ENCODE measurements at places on chromosomes 7 and 10.

DNA sequence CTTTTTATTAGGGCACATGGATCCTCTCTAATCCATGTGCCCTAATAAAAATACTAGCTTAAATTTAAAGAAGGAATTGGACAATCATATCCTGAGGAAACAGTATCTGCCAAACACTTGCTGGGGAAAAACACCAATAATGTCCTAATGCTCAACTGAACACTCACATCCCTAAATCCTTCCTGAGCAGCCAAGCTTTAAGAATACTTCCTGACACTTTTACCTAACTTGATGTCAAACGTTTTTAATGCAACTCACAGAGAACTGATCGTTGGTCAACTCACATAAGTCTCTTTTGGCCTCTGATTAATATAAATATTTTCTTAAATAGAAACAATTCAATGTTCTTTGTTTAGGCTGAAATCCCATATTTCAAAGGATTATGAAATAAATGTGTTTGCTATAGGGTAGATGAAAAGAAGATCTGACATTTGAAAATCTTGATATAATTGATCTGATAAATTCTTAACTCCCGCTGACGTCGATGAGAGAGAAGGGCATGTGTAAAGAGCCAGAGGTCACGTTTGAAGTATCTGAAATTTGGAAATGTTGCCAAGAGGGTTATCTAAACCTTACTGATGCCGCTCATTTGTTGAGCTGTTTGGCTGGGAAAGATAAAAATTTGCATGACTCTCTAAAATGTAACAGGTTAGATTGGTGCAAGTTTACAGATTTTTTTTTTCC is 122.8 kb upstream of the RHOBTB1 start:
- no peak for DNase-seq

GRCh38 chr7:56483153-56483552 is 366.9 kb upstream of the NUPR2 start:
- no peak for DNase-seq

GRCh38 chr7:19404912-19405329 is 259.7 kb upstream of the FERD3L start:
- no peak for DNase-seq

GRCh38 chr7:71911051-71911450 is 501.1 kb downstream of the CALN1 start:
- no peak for DNase-seq

- no peak for DNase-seq
Observed at GRCh38 chr10:131214521-131215244, 96.8 kb downstream of the TCERG1L start.

GRCh38 chr10:13536674-13537366 is 8.0 kb upstream of the BEND7 start:
- DNase-seq = no peak

DNA sequence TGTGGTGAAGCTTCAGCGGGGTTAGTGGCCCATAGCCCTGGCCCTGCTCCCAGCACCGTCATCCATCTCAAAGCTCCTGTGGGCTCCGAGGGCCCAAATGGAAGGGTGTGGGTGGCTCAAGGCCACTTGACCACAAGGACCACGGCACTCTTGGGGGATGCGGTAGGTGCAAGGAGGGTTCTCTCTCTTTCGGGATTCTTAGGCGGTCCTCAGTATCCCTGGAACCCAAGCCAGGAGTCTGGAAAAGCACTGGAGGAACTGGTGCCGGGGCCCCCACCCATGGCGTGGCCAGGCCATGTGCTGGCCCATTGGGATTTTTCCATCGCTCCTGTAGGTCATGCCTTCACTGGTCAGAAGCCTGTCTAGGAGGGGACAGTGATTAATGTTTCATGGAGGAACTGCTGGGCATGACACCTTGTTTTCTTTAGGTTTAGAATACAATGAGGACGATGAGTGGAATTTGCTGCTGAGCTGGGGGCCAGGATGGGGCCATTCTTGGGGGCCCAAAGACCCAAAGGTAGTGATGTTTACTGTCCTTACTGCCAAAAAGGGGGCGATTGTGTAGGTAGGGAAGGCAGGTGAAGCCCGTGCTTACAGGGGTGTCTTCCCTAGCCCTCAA is 16.7 kb downstream of the AQP1 start:
- DNase-seq = no peak

DNA sequence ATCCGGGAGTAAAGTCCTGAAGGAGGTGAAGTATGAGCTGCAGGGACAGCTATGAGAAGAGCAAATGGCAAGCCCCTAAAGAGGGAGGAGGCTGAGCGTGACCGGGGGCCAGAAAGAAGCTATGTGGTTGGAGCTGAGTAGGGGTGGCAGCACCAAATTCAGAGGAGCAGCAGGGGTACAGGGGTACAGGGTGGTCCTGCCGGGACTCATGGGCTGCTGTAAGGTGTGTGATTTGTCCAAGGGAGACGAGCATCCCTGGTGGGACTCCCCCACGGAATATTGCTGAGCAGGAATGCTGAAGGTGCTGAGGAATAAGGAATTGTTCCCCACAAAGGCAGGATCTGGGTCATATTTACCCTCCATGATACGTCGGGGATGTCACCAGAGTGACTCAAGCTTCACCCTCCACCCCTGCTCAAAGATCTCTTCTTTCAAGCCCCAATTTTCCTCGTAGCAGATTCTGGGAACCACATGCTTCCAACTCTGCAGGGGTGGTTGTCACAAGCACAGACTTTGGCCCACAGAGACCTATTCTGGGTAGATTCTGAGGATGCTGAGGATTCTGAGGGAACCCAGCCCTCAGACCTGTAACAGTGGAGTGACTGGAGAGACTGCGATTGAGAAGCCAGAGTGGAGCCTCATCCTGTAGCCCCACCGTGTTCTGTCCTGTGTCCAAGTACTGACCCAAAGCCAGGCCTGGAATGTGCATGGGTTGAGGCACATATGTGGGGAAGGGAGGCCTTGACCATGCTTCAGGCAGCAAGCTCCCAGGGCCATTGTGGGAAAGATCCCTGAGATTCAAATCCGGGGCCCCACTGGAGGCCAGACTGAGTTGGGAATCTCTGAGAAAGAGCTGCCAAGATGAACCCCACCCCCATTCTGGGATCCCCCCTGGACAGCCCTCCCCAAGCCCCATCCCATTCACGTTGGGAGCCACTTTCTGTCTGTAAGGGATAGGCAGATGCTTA is 4.2 kb downstream of the SFTPD start:
- DNase-seq = no peak

DNA sequence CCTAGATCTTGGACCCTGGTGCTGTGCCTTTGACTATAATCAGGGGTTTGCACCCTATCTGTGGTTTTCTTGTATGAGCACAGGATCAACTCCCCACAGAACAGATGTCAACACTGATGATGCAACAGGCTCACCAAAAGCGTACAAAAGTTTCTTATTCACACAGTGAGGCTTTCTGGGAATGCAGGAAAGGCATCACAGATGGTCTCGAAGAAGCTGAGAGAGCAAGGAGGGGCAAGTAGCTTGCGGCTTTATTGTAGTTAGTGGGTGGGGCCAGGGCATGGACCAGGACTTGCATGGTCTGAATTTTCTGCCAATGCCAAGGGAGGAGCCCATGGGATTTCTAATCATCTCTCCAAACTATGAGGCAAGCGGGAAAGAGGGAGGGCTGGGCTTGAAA is 46.2 kb downstream of the SEC61G start:
- no peak for DNase-seq

DNA sequence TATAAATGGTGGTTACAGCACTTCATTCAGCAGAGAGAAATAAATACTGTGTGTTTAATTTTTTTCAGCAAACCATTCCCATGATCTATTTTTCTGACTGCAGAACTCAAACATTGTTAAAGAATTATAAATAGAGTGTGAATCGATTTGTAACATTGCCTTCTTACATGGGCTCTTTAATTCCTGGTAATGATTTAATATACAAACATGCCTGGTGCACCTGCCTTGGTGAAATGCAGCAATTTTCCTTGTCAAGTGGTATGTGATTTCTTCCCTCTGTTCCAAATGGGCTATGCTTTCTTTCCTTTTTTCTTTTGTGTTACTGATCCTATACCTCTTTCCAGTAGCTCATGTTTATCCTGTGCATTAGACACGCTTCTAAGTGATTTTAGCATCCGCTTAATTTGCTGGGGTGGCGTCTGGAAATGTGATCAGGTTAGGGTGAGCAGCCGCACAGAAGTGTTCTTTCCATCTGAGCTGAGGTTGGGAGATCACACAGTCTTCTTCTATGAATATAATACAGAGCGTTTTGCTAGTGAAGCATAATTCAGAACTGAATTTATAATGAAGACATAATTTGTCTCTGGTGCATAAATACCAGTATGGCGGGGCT is 94.3 kb upstream of the ITGB1 start:
- DNase-seq = peak; percentile 90

DNA sequence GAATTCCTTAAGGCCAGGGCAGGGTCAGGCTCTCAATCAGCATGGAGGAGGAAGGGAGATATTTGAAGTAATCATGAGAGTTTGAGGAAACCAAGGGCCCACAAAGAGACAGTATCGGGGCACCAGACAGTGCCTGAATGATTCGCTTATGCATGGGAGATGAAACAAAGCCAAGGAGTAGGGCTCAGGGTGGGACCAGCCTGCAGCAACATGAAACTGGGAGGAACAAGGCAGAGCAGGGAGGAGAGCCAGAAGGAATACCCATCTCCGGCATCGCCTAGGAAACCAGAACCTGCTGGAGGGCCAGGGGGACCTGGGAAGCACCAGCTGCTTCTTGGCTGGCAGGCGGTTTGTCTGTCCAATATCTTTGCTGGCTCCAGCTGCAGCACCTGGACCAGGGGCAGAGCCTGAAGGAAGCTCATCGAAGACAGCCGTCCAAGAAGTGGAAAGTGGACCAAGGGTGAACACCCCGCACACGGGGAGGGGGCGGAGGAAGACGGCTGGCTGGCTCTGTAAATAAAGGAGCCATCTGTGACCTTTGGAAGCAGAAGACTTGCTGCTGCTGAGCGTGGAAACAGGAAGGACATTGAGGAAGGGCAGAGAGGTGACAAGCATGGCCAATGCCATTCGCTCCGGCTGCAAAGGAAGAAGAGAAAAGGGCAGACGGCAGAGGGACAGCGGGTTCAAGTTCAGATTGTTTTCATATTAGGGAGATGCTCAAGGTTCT is 34.4 kb upstream of the ECHDC3 start:
- DNase-seq = no peak

DNA sequence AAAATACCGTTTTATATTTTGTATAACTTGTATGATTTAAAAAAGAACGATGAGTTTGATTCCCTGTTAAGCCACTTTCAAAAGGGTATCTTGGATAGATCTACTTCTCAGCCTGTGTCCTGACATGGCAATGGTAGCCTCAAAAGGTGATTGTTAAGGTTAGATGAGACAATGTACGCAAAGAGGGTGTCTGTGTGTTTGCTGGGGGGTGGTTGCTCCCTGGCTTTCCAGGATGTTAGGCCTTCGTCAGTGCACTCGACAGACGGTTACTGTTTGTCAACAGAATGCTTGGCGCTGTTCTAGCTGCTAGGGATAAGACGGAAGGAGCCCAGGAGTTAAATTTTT is 90.3 kb downstream of the NEURL1 start:
- no peak for DNase-seq

DNA sequence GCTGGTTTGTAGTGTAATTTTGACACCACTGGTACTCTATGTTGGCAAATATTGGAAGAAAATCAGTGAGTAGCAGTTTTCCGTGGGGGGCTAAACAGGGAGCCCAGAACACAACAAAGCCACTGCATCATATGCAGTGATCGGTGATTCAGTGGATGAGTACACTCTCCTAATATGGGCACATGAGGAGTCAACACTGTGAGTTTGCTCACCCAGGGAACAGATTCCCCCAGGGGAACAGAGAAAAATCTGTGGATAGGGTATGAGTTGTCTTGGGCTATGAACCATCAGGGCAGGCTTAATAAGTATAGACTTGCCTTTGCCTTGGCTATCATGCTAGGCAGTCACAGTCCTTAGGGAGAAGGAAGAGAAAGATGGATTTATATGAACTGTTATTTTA is 227.7 kb upstream of the SEMA3E start:
- DNase-seq = no peak

DNA sequence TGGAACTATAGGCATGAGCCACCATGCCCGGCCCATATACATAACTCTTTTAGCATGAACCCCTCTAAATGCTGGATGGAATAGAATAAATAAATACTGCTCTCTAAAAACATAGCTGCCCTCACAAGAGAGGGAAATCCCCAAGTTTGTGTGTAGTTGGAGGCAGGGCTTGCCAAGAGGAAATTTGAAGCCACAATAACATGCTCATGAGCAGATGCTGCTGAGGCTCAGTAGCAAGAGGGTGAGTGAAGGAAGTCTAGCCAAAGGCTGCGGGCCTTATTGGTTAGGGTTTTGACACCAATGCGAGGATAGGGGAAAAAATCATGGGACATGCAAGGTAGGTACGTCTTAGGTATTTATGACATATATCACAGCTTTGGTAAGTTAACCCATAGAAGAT is 17.3 kb downstream of the TPK1 start:
- no peak for DNase-seq

- no peak for DNase-seq
Observed at GRCh38 chr10:14220026-14220425, 110.7 kb downstream of the FRMD4A start.

GRCh38 chr10:97062456-97062855 is 123.3 kb downstream of the SLIT1 start:
- DNase-seq = no peak

DNA sequence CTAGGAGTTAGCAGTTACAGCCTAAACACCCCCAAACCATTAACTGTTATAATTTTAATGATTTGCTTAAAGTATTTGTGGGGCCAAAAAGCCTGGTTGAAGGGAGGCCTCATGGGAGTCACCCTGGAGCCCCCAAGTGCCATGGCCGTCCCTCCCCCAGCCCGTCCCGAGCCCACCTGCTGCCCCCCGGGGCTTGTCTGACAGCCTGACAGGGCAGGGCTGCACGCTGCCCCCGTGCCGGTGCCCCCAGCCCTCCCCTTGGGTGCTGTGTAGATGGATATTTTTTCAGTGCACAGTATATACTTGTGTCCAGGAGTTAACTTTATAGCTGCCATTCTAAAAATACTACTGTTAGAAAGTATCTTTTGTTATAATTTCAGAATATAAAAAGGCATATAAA is 108.4 kb downstream of the CYTH3 start:
- no peak for DNase-seq

DNA sequence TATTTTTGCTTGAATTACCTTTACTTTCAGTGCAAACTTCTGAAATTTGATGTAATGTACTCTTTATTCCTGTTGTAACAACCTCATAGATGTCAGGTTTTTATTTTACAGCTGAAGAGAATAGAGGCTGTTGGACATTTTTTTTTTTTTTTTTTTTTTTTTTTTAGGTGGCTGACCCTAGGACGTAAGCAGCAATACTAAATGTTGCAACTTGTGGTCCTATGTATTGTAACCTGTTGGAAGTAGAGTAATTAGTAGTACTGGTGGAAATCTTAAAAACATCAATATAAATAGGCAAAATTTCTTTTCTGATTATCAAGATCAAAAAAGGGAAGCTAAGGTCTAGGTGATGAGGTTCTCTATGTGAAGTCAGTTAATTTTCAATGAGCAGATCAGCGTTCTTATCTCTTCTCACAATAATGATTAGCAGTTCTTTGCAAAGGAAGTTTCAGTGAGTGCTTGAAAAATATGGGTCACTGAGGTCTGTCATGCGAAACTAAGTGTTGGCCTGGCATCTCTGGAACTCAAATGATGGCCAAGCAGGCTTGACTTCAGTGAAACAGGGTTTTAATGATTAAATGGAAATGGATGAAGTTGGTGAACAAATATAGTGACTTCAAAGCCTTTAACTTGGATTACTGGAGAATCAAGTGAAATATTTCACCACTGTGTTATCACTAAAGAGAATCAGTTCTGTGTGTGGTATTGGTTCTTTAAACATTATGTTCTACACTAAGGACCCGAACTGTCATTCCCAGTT is 42.7 kb downstream of the BICC1 start:
- DNase-seq = no peak

- no peak for DNase-seq
Observed at GRCh38 chr7:64744680-64745079, 49.5 kb upstream of the ZNF138 start.

GRCh38 chr7:148290538-148290937 is 300.0 kb upstream of the C7orf33 start:
- peak; percentile 20 for DNase-seq

Measured in NCI-H1436 treated with DMSO at 0.1 percent for 48 hours (cell line).